ENCODE measurements at places on chromosomes 7 and 10.

DNA sequence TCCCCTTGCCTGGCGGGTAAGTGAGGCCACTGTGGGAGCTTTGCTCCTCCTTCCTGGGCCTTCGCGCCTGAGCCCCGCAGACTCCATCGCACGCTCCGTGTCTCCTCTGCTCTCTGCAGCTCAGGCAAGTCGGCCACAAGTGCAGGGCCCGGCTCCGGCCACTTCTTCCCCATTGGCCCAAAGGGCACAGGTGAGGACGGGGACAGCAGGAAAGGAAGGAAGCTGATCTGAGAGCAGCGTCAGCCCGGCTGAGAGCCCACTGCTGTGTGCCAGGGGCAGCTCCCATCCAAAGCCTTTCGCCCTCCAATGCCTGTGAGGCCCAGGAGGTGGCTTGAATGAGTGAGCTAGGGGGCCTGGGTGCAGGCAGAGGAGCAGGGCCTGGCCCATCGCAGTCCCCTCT, 33.7 kb upstream of the RHEB start:
- no peaks in the 10 kb centered on the region for H3K27me3 ChIP-seq
- H3K27ac ChIP-seq = no peak overlapping the region
- peaks cover 16% of the 10 kb centered on the region for H3K36me3 ChIP-seq
- no peak for DNase-seq
- H3K4me1 ChIP-seq = peaks cover 8% of the 10 kb centered on the region
- H3K4me3 ChIP-seq = no peak overlapping the region

DNA sequence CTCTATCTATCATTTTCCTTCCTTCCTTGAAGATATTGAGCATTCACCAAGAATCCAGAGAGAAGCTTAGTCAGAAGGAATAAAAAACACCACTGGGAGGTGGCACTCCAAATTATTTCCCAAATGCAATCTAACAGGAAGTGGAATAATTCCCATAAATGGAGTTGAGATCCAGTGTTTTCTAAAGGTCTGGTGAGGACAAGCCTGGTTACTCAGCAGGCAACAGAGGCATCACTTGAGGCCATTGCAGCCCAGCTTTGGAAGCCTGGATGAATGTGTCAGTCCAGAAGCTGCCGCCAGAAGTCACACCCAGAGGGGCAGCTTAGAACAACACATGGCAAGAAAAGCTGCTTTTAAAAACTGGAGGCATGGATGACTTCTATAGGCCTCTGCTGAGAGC, 288.9 kb upstream of the KLF6 start:
- H3K36me3 ChIP-seq = no peaks in the 10 kb centered on the region
- no peak for DNase-seq
- H3K4me3 ChIP-seq = no peak overlapping the region
- H3K4me1 ChIP-seq = peaks cover 39% of the 10 kb centered on the region
- H3K27ac ChIP-seq = no peak overlapping the region
- H3K27me3 ChIP-seq = no peaks in the 10 kb centered on the region

DNA sequence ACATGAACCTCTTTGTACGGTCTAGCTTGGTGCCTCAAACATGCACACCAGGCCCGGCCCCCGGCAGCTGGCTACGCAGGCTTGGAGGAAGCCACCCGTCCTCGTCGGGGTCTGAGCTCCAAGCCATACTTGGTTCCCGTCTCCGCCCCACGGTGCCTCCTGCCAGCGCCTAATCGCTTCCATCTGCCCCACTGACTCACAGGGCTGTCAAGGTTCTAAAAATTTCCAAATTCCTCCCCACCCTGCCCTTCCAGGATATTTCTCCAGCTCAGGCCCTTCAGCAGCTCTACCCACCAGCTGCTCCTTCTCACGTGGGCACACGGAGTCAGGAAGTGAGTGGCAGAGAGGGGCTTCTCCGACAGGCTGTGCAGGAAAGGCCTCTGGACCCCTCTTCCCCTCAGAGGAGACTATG, 38.8 kb downstream of the TMEM270 start:
- DNase-seq = no peak
- no peak overlapping the region for H3K27ac ChIP-seq
- peaks cover 20% of the 10 kb centered on the region for H3K27me3 ChIP-seq
- no peak overlapping the region for H3K4me3 ChIP-seq
- H3K4me1 ChIP-seq = no peaks in the 10 kb centered on the region

GRCh38 chr10:48598243-48598935, 6.5 kb downstream of the ARHGAP22 start:
- peaks cover 44% of the 10 kb centered on the region for H3K27me3 ChIP-seq
- DNase-seq = no peak
- H3K4me3 ChIP-seq = no peak overlapping the region

DNA sequence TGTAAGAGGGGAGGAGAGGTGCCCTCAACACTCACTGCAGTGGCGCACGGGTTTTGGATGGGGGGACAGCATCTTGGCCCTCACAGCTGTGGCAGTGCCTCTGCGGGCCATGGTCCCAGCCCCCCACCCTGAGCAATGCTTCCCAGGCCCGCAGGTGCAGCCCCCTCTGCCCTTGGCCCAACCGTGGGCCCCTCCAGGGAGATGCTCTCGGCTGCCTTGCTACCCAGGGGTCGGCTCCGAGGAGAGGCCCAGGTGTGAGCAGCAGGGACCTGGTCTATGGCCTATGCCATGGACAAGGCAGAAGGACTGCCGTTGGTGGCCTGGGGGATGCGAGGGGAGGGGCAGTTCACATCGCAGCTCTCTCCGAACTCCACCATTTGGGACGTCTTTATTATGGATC, 159.2 kb downstream of the RNF216 start:
- no peaks in the 10 kb centered on the region for H3K27me3 ChIP-seq
- no peak overlapping the region for H3K4me3 ChIP-seq
- H3K4me1 ChIP-seq = no peaks in the 10 kb centered on the region
- no peak overlapping the region for H3K27ac ChIP-seq

DNA sequence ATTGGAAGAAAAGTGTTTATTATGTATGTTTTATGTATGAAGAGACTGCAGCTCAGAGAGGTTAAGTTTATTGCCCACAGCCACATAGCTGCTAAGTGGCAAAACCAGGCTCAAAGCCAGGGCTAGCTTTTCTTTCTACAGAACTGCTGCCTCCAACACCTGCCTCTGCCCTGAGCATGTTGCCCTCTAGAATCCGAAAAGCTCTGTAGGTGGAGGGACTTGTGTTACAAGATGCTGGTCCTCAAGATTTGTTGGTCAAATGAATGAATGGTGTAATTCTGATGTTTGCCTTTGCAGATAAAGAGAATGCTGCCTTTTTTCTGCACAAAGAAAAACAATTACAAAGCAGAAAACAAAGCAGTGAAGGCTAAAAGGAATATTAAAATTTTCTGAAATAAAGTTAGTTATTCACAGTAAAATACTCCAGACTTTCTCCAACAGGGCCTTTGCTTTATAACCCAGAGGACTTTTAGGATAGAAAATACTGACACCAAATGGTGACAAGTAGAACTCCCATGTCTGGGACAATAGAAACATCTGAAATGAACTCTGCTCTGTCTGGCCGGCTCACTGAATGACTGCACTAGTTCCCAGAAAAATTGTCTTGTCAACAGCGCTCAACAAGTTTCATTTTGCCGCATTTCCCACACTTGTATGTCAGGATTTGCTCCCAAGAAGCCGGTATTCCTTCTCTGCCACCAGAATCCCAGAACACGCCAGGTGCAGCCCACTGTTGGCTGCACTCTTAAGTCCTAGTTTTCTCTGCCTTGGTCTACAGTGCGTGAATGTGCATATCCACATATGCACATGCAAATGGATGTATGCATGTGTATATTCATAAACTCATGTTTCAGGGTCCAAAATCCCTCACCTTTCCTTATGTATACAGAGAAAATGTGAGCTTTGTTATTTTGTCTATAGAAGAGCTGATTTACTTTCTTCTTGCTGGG, 11.0 kb upstream of the DNTT start:
- peaks cover 74% of the 10 kb centered on the region for H3K27me3 ChIP-seq
- H3K4me3 ChIP-seq = no peak overlapping the region
- H3K4me1 ChIP-seq = no peaks in the 10 kb centered on the region
- no peak for DNase-seq
- H3K27ac ChIP-seq = no peak overlapping the region

- no peaks in the 10 kb centered on the region for H3K4me1 ChIP-seq
- H3K4me3 ChIP-seq = no peak overlapping the region
- no peaks in the 10 kb centered on the region for H3K27me3 ChIP-seq
- no peak for DNase-seq
- no peak overlapping the region for H3K27ac ChIP-seq
- H3K36me3 ChIP-seq = peaks cover 2% of the 10 kb centered on the region
Observed at GRCh38 chr7:103702454-103702853, 256.4 kb upstream of the SLC26A5 start.

Measured in central memory CD8-positive, alpha-beta T cell (primary cell).